Stimulated activated CD4-positive, alpha-beta T cell treated with anti-CD3 and anti-CD28 coated beads, TNF-alpha, amount 100 ng/mL, for 48 hours (primary cell): ENCODE measurements at places on chromosomes 4 and X.

DNA sequence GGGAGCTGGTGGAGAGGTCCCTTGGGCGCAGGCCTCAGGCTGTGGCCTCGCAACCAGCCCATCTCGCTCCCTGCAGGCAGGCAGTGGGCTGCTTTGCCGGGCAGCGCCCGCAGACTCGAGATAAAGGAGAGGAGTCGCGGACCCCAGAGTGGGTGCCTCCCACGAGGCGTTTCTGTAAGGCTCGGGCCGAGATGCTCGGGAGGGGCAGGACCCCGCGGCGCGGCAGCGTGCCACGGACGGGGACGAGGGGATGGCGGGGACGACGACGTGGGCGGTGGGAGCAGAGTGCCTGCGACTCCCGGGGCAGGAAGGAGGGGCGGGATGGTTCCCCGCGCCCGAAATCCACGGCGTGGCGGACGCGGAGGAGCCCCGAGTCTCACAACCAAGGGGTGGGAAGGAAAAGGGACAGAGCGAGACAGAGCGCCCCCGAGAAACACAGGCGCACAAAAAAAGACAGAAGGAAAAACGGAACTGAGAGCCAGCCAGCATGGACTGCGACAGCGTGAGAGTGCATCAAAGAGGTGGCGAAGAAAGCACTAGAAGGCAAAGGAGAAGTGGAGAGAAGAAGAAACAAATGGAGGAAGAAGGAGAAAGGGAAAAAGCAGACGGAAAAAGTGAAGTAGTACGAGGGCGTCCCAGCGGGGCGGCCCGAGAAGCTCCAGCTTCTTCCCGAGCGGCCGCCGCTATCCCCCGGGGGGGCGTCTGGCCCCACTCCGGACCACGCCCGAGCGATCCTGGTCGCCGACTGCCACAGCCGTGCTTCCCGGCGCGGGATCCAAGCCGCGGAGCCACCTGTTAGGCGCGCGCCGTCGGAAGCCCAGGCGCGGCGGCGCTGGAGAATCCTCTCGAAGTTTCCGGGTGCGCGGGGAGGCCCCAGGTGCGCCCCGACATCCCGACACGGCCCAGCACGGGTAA is 1.5 kb downstream of the BEND4 start:
- DNase-seq: no peak

DNA sequence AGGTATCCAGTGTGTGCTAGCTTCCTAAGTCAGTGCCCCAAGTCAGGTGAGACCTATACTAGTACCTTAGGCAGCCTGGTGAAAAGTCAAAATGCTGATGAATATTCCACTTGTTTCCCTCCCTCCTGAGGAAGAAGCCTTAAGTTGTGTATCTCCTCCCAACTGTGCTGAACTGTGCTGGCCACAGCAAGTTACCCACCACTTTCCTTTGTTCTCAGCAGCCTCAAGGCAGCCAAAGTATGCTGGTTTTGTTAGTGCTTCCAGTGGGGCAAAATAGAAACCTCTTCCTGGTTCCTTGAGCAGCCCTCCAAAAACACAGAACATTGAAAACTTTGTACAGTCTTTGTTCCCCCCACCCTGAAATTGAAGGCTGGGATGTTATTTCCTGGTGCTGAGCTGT is 13.9 kb downstream of the ATG4A start:
- DNase-seq: no peak

DNA sequence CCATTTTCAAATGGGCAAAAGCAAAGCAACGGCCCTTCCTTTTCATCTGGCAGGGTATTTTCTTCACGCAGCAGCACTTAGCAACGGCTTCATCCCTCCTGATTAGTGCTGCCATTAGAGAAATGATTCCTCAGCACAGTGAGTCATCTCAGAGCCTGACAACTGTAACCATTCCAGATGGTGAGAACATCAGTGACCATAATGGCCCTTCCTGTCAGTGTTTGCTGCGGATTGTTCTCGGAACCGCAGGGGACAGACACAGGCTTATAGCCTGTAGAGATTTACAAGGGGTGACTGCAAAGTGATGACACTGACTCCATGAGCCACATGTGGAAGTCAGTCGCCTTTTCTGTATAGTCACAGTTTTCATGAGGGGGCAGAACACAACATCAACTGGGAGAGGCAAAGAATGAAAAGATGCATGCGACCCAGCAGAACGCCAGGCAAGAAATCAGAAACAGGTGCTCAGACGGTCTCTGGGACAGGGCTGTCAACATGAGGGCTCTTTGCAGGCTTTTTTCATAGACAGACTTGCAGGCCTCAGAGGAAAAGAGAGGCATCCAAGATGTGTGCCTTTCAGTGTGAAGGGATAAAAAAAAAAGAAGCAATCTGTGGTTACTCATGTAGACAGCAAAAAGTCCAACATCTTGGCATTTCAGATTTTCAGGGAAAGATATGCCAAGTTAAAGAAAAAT is 69.9 kb upstream of the FBXW7 start:
- DNase-seq: no peak

DNA sequence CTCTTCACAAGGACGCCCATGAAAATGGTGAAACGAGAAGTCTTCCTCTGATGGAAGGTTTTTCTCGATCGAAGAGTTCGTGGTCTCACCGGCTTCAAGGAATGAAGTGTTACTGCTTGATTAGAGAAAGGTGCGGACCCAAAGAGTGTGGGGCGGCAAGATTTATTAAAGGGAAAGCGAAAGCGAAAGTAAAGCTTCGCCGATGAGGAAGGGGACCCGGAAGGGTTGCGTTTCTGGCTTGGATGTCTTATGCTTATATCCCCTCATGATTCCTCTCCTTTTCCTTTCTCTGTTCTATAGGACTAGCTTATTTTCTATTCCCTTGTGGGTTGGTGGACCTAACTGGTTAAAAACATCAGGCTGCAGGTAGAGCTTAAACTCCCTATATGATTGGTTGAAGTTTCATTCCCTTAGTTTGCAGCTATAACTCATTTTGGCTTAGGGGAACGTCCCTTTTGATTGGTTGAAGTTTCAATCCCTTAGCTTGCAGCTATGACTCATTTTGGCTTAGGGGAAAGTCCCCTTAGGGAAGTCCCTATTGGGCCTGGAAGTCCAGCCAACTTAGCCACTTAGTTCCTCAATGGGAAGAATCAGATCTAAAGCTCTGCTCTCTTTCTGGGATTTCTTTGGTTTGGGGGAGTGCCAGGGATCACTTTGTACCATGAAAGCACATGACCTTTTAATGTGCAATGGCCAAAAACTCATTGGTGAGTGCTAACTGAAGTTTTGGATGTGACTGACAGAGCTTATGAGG is 1025.0 kb upstream of the PCDH10 start:
- no peak for DNase-seq

- DNase-seq: no peak
These were observed 64.1 kb downstream of the TMA16 start for GRCh38 chr4:163558539-163559044.

DNA sequence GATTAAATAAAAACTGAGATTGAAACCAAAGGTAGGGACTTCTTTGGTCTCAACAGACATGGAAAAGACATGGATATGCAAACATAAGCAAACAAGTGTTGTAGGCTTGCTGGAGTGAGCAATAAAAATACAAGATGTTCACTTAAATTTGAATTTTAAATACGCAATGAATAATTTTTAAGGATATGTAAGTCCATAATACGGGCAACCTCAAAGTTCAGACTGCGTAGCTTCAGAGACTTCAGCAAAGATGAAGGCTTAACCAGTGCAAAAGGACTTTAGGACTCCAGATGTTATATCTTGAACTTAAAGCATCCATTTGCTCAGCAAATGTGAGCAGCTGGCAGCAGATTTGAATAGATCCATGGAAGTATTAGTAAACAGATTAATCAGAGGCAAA is 549.3 kb downstream of the ARAP2 start:
- DNase-seq: no peak

- DNase-seq: no peak
These were observed 67.6 kb upstream of the HGFAC start for GRCh38 chr4:3374011-3374645.

GRCh38 chr4:57877047-57877458 is 766.9 kb upstream of the IGFBP7 start:
- DNase-seq: no peak

GRCh38 chr4:120071192-120071795 is 4.6 kb upstream of the MAD2L1 start:
- no peak for DNase-seq

DNA sequence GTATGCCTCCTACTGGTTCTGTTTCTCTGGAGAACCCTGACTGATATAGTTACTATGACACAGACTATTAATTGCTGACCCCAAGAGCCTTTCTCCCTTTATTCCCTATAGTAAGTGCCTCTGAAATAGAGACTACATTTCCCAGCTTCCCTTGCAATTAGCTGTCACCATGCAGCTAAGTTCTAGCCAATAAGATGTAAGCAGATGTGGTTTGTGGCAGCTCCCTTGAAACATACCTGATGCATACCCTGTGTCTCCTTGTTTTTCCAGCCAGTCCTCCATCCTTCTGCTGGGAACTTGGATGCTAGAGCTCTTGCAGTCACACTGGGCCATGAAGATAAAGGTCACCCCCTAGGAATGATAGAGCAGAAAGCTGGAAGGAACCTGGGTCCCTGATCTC is 9.7 kb upstream of the TMEM165 start:
- DNase-seq: no peak

DNA sequence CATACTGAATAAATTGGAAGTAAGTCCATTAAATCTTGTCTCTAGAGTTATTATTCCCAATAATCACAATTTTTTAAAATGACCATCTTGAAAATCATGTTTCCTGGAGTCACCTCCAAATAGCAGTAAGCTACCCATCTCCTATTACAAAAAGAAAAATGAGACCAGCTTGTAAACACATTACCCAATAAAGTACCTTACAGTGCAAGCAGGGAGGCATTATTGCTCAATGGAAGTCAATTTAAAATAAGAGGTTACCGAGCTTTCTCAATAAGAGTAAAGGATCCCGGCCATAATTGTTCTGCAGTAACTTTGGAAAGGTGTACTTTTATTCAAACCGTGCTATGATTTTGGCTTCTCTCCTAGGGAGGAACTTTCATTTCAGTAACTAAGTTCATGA is 78.0 kb downstream of the DMD start:
- no peak for DNase-seq

- DNase-seq: no peak
These were observed 109.7 kb downstream of the PDLIM5 start for GRCh38 chr4:94561249-94562024.

DNA sequence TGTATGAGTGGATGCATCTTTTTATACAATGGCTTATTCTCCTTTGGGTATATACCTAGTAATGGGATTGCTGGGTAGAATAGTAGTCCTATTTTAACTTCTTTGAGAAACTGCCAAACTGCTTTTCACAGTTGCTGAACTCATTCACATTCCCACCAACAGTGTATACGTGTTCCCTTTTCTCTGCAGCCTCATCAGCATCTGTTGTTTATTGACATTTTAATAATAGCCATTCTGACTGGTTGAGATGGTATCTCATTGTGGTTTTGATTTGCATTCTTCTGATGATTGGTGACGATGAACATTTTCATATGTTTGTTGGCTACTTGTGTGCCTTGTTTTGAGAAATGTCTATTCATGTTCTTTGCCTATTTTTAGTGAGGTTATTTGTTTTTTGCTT is 687.0 kb upstream of the EPHA5 start:
- no peak for DNase-seq

GRCh38 chrX:129654652-129655546 is at the start of gene APLN:
TSS of gene APLN (minus strand) at chrX:129654956. CDS start at chrX:129654630, 326 bp downstream.
- no peak for DNase-seq

DNA sequence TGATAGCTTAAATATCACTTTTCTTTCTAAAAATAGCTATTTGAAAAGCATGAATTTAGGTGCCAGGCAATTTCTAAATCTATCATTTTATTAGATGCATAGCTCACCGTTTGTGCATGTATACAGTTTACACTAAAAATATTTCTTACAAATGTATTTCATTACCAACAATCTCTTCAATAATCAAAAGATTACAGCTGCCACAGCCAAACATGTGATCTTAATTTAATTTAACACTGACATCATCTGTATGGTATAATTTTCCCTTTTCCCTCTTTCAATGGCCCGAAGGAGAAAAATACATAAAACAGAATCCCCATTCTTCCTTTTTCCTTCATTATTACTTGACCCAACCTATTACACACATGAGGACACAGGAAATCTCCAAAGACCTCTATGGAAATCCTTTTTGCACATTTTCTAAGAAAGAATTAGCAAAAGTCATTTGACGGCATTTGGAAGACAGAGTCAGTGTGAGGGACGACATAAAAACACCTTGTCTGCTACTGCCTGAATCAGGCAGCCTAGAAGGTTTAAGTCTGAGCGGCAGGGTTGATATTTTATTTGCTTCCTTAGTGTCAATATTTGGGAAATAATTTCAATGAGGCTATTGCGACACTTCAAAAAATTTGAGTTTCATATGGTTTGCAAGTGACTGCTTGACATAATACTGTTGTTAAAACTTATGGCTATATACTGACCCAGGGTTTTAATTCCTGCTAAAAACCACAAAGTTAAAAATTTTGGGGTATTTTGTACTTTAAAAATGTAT is 111.2 kb downstream of the TTC29 start:
- no peak for DNase-seq

- no peak for DNase-seq
These were observed 233.6 kb downstream of the ZNF674 start for GRCh38 chrX:46311581-46312120.

GRCh38 chr4:173835903-173836302 is 305.9 kb upstream of the HAND2 start:
- DNase-seq: no peak

GRCh38 chr4:41095192-41095872 is 119.0 kb downstream of the APBB2 start:
- no peak for DNase-seq

GRCh38 chr4:41658163-41658562 is 90.4 kb downstream of the PHOX2B start:
- no peak for DNase-seq

DNA sequence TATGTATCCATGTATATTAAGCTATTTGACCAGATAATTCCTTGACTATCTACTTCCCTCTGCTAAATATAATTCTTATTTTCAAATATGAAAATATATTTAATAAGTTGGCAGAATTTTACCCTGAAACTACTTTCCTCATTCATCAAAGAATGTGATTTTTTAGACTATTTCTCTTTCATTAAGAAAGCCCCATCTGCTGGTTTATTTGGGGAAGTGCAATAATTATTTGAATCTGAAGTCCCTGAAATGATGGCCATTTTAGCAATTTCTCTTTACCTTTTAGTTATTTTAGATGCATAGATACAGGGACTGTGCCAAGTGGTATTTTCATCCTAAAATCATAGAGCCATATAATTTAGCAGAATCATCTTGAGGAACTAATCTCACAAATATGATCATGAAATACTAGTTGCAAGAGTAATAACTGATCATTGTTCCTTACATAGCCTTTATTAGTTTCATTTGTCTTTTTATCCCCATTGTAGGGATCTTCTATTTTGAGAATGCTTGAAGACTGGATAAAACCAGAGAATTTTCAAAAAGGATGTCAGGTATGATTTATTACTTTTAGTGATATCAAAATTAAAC is 39.0 kb downstream of the ENPEP start:
- DNase-seq: no peak

- no peak for DNase-seq
These were observed 27.2 kb upstream of the SLC34A2 start for GRCh38 chr4:25628451-25628850.

- no peak for DNase-seq
These were observed 102.3 kb downstream of the F11 start for GRCh38 chr4:186368281-186368680.

- no peak for DNase-seq
These were observed 53.5 kb downstream of the LRBA start for GRCh38 chr4:150961566-150961965.

- DNase-seq: no peak
These were observed 194.4 kb downstream of the COX18 start for GRCh38 chr4:72875138-72875537.

GRCh38 chr4:139470295-139470694 is 16.4 kb downstream of the RAB33B start:
- DNase-seq: no peak

GRCh38 chr4:165461159-165461821 is 82.5 kb downstream of the CPE start:
- no peak for DNase-seq
